ENCODE measurements at places on chromosomes 12 and 14. TPM values are rescaled to one million over a fixed set of nuclear protein-coding genes. Genes with fewer than 3 reads are reported as not detected.

DNA sequence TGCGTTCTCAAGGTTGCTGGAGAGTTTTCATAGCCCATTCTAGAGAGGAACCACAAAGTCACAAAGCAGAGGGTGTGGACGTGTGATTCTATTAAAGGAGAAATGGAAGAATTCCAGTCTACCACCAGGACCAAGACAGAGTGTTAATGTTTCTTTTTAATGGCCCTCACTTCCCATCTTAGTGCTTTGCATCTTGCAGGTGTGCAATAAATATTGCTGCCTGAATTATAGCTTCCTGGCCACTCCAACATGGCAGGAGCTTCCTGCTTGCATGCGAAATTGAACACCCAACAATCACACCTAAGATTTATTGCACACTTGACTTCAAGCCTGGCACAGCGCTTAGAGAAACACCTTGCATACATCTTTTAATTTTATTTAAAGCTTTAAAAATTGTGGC is 22.4 kb upstream of the PPP1CC start:
- no peak for DNase-seq

GRCh38 chr14:84894254-84894653 is 635.7 kb upstream of the FLRT2 start:
- no peak for DNase-seq

GRCh38 chr14:74062809-74063150 is 21.5 kb downstream of the ALDH6A1 start:
- DNase-seq = peak; percentile 37

- DNase-seq = peak; percentile 71
Measured at GRCh38 chr12:50224026-50224692, 57.0 kb upstream of the CERS5 start.

DNA sequence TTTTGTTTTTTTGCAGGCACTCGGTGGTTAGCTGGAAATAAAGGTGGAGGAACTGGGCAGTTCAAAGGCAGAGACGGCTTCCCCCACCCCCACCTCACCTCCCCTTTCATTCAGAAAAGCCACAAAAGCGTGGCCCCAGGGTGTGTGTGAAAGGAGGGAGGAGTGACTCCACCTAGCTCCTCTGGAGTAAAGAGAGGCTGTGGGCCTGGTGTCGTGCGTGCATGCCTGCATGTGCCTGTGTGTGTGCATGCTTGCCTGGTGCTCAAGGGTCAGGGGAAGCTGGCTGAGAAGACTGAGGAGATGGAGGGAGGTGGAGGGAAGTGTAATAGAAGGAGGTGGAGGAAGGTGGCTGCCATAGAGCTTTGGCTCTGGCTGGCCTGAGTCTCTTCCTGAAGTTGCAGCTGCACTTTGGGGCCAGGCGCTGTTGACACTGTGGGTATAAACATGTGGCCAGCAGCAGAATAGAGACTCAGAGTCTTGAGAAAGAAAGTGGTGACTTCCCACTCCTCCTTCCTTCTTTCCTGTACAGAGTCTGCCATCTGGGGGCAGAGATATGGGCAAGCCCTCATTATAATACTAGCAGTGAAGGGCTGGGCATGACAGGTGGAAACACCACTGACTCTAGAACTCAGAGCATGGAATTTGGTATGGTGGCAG is 36.9 kb upstream of the SINHCAF start:
- DNase-seq = no peak

- DNase-seq = peak; percentile 48
Measured at GRCh38 chr12:65449400-65449799, 170.9 kb downstream of the MSRB3 start.

- DNase-seq = peak; percentile 17
Measured at GRCh38 chr12:44053549-44054127, 217.8 kb downstream of the TMEM117 start.

DNA sequence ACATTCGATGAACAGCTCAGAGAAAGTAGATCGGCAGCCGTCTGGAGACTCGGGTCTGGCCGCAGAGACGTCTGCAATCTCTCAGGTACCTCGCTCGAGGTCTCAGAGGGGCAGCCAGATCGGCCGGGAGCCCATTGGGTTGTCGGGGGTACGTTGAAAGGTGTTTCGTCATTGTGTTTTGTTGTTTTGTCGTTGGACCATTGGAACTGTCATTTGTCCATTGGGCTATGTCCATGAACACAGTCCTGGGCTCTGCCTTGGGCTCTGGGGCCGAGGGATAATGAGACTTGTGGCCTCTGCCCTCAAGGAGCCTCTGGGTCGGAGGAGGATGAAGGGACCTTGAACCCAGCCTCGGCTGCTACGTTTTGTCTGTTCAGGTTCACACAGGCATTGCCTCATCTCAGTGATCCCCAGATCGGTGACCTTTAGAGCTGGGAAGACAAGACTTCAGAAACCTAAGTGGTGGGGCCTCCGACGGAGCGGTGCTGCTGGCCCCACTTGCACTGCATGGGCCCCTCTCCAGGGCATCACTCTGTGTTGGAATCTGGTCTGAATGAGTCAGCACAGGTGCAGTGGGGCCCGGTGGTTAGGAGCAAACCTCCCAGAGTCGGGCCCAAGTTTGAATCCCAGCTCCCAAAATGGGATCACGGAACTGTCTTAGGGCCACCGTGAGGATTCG is 23.6 kb upstream of the MLXIP start:
- no peak for DNase-seq

- peak; percentile 61 for DNase-seq
Measured at GRCh38 chr14:64423987-64424386, 35.8 kb downstream of the MTHFD1 start.

- no peak for DNase-seq
Measured at GRCh38 chr14:71625891-71626701, 306.1 kb upstream of the RGS6 start.

The ACOT6 gene
- not detected for total RNA-seq

GRCh38 chr12:111169032-111169431 is 199.9 kb downstream of the PHETA1 start:
- no peak for DNase-seq

GRCh38 chr14:105199093-105199492 is 18.0 kb upstream of the NUDT14 start:
- DNase-seq = no peak

DNA sequence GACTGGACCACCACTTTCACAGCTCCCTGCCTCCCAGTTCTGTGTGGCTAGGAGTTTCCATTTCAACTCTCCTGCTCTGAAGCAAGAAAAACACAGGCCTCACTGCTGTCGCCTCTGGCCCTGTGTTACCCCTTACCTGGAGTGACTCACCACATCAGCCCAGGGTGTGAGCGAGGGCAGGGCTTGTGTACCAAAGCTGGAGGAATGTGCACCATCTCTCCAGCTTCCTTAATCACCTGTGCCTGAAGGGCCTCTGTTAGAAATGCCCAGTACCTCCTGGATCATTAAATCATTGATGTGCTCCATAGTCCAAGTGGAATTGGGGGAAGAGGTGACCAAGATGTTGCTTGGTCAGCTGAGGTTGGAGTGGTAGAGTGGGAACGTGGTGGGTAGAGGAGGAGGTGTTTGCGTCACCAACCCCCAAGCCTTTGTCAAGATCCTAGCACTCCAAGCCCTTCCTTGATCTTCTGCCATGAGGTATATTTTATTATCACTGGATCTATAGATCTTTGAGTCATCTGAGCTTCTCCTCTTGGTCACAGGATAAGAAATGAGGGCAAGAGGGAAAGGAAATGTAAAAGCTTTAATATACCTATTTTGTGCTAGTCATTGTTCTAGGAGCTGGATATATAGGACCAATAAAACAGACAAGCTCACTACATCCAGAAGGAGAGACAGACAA is 51.3 kb downstream of the SSPN start:
- DNase-seq = no peak

DNA sequence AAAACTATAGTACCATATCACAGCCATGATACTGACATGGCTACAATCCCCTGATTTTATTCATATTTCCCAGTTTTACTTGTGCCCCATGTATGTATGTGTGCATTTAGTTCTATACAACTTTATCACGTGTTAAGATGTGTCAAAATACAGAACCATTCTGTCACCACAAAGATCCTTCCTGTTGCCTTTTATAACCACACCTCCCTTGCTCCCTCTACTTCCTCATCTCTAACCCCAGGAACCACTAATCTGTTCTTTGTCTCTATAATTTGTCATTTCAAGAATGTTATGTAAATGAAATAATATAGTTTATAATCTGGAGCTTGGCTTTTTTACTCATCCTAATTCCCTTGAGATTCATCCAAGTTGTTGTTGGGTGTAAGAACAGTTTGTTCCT is 358.4 kb downstream of the DPF3 start:
- no peak for DNase-seq

The CCDC175 gene
- total RNA-seq = not detected

DNA sequence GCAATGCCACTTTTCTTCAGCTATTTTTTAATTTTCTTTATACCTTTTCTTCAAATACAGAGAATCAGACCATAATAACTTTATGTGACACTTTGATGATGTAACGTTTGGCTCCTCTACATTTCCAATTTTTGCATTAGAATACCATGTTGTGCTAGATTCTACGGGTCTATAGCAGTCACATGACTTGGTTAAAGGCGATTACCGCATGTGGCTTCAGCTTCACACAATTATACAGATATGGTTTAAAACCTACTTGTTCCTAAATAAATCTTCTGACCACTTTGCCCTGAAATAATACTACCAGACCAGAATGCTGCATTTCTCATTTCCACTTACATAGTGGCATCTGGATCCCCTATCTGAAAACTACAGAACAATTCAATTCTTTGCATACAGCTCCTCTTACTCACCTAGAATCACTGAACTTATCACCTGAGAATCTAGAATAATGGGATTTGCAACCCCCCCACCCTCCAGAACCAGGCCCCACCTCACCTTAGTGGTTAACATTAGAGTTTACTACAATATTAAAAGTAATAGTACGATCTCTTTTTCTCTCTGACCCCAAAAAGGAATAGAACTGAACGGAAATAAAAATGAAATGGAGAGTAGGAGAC is 1.3 kb downstream of the MAX start:
- DNase-seq = no peak

- DNase-seq = no peak
Measured at GRCh38 chr12:24952389-24952788, 3.5 kb upstream of the BCAT1 start.

The COQ10A gene
- 16.5 TPM for total RNA-seq

The PKP2 gene
- total RNA-seq = 2.8 TPM

- no peak for DNase-seq
Measured at GRCh38 chr12:73421832-73422231, 1115.8 kb upstream of the ATXN7L3B start.

DNA sequence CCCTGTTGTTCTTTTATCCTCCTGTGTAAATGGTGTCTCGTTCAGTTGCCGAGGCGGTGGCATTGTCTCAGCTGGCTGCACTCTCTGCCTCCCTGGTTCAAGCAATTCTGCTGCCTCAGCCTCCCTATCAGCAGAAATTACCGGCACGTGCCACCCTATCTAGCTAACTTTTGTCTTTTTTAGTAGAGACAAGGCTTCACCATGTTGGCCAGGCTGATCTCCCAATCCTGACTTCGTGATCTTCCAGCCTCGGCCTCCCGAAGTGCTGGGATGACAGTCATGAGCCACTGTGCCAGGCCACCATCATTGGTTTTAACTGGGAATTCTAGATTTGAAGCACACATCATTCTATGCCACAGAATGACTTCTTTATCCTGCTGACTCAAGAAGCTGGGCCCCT is 175.3 kb upstream of the ALG10B start:
- no peak for DNase-seq

DNA sequence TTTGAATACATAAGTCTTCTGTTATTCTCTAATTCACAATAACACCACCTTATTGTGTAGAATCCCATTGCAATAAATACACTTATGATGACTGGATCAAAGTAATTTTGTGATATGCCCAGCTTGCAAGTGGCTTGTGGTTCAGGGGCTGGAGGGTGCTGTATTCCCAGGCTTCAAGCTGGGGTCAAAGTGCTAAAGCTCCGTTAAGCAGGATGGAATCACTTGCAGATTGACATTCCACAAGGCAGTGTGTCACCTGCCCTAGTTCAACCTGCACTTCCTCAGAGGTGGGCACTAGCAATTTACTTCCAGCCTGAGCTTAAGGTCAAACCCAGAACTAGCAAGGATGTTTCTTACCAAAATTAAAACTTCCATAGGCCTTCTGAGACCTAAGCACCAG is 166.6 kb downstream of the SSPN start:
- DNase-seq = no peak

GRCh38 chr14:34796902-34797301 is 78.3 kb downstream of the BAZ1A start:
- no peak for DNase-seq

The DACT1 gene
- 1.5 TPM for total RNA-seq

DNA sequence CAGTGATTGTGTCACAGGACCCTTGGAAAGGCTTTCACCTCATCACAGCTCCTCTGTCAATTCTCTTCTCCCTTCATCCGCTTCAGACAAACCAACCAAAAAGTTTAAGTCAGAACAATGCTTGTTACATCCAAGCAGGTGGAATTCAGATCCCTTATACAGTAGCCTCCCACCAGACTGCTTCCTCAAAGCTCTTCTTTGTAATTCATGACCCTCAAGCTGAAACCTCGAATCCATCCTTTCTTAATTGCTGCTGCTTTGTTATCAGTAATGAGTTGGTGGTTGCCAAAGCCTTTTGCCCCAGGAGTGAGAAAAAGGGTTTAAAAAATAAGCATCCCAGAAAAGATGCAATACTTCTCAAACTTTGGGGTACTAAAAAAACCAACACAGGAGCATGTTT is 9.5 kb downstream of the BEST3 start:
- DNase-seq = no peak

DNA sequence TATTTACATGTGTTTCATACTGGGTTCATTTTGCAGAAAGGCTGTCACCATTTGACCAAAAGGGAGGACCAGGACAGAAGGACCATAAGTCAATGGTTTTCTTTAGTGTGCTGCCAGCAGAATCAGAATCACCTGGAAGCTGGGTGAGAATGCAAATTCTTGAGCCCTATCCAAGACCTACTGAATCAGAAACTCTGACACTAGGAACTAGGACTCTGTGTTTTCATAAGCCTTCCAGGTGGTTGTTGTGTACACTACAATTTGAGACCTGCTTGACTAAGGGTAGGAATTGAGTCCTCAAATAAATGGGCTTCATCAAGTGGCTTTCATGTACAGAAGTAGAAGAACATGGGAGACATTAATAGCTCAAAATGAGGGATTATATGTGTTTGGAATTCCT is 32.2 kb downstream of the PDE6H start:
- no peak for DNase-seq

DNA sequence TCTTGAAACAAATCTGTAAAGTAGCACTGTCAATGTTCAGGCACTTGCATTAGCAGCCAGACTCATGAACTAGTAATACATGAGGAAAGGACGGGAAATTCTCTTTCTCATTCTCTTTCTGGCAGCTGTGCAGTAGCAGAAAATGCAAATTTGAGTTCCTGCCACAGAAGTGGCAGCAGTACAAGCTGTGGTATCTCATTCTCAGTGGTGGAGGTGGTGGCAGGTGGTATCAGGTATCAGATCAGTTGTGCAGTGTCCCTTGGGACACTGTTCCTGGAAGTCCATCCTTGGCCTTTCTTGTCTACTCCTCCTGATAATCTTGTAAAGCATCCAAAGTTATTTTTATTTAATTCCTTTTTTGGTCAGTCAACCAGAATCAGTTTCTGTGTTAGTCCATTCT is 103.0 kb downstream of the C12orf42 start:
- no peak for DNase-seq

GRCh38 chr14:67571275-67571990 is 28.6 kb downstream of the PIGH start:
- peak; percentile 50 for DNase-seq

The SOX5 gene
- 2.4 TPM for total RNA-seq
